ENCODE measurements at places on chromosomes 13 and 19. TPM values are rescaled to one million over a fixed set of nuclear protein-coding genes. Genes with fewer than 3 reads are reported as not detected.

- H3K4me3 ChIP-seq, result no peak overlapping the region
- H3K27me3 ChIP-seq, result no peaks in the 10 kb centered on the region
- peaks cover 12% of the 10 kb centered on the region for H3K4me1 ChIP-seq
- no peak for DNase-seq
Observed at GRCh38 chr19:46809534-46810272, 21.3 kb upstream of the SLC1A5 start.

The STXBP2 gene
- 10.2 TPM for total RNA-seq

GRCh38 chr13:37047032-37047431 lies 12.5 kb downstream of the SUPT20H start:
- H3K27ac ChIP-seq, result no peak overlapping the region
- no peaks in the 10 kb centered on the region for H3K27me3 ChIP-seq
- no peak for DNase-seq
- H3K4me3 ChIP-seq, result no peak overlapping the region
- peaks cover 10% of the 10 kb centered on the region for H3K4me1 ChIP-seq

DNA sequence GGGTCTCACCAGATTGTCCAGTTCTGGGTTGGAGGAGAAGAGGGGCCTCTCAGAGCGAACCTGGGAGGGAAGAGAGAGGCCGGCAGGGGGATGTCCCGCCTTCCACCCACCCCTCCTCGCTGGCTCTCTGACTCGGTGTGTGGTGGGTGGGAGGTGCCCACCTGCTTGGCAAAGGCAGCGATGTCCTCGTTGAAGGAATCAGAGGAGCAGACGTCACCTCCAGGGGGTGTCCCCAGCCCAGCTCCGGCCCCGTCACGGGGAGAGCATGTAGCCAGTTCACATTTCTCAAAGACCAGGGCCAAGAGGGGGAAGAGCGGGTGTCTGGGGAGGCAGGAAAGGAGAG lies 2.7 kb downstream of the MEIS3 start:
- no peak overlapping the region for H3K4me3 ChIP-seq
- peaks cover 5% of the 10 kb centered on the region for H3K27me3 ChIP-seq
- no peak overlapping the region for H3K27ac ChIP-seq
- no peak for DNase-seq

The CPB2 gene
- total RNA-seq, result not detected

The GRIN3B gene
- total RNA-seq, result 0.67 TPM

The SIGLEC5 gene
- total RNA-seq, result not detected

DNA sequence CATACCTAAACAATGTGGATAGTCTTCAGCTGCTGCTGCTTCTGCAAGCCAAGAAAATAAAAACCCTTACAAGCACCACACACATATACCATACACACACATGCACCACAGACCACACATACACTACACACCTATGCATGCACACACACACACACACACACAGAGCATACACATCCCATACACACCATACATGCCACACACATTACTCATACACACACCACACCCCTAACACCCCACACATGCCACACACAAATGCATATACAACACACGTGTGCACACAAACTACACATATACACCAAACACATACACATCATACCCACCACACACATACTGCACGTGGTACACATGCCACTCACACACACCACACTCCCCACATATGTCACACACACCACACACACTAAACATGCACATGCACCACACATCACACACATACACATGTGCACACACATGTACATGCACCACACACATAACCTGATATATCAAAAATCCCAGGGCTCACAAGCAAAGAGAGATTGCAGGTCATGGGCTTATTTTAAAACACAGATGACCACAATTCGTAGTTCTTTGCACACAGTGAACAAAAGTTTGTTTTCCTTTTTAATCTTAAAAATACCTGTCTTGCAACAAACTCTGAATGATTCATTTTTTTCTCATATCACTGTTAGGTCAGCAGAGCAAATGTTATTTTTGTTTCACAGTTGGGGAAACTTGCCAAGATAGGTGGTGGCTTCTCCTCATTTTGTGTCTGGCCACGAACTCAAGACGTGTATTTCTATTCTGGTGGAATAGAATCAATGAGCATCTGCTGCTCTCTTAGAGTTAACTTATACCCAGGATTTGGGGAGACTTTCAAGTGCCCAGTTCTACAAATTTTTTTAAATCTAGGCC lies 456.6 kb downstream of the FGF9 start:
- no peak overlapping the region for H3K4me3 ChIP-seq
- H3K36me3 ChIP-seq, result no peaks in the 10 kb centered on the region
- H3K27me3 ChIP-seq, result peaks cover 2% of the 10 kb centered on the region
- no peak overlapping the region for H3K27ac ChIP-seq
- DNase-seq, result no peak
- no peaks in the 10 kb centered on the region for H3K4me1 ChIP-seq

GRCh38 chr13:31322702-31323405 lies 123.1 kb downstream of the B3GLCT start:
- DNase-seq, result no peak
- H3K27me3 ChIP-seq, result no peaks in the 10 kb centered on the region
- peaks cover 8% of the 10 kb centered on the region for H3K4me1 ChIP-seq
- peaks cover 3% of the 10 kb centered on the region for H3K36me3 ChIP-seq

The DPRX gene
- not detected for total RNA-seq
